ENCODE measurements at places on chromosomes 4 and X.

DNA sequence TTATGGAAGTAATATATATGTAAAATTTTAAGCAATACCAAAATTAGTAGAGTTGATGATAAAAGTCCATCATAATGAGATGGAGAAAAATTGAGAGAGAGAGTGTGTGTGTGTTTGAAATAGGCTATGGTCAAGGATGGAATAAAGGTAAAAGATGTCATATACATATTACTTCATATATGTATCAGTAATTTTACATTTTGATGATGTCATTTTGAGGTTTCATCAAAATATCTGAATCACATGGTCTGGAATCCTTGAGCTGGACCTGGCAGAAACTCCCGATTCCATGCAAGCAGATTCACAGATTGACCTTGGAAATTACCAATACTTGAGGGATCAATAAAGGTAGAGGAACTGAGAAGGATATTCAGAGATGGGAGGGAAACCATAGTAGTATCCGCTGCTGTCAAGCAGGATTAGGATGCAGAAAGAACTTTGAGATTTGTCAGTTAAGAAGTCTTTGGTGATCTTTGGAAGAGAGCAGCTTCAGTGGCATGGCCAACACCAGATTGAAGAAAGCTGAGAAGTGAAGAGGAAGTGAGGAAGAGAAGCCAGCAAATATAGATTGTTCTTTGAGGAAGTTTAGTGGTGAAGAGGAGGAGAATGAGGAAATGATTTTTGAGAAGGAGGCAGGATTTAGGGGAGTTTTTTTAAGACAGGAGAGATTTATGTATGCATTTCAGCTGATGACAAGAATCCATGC lies 21.5 kb downstream of the DNAAF6 start:
- no peak for DNase-seq

- DNase-seq: no peak
Measured at GRCh38 chrX:34275699-34276098, 143.6 kb upstream of the FAM47A start.

GRCh38 chr4:26263165-26263564 lies 57.6 kb upstream of the RBPJ start:
- DNase-seq: no peak

- no peak for DNase-seq
Measured at GRCh38 chrX:136159611-136160025, 12.3 kb downstream of the FHL1 start.

GRCh38 chr4:68342134-68342533 lies 7.8 kb downstream of the YTHDC1 start:
- no peak for DNase-seq

DNA sequence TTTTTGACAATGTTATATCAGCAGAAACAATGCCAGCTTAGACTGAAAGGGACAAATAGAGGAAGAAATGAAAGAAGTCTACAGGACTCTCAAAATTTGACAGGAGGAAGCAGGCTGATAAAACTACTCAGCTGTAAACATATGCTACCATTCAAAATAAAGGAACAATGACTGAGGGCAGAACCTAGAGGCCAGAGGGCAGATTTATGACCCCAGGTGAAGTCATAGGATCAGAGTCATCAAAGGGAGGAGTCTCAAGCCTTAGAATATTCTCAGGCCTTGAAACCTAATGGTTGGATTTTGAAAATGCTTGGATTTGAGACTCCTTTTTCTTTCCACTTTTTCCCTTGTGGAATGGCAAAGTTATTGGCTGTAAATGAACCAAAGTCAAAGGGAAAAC lies 17.0 kb upstream of the SYTL5 start:
- DNase-seq: no peak

- no peak for DNase-seq
Measured at GRCh38 chrX:33741807-33742206, 390.3 kb downstream of the FAM47A start.

GRCh38 chr4:169225058-169225751 lies 45.6 kb downstream of the SH3RF1 start:
- DNase-seq: no peak

DNA sequence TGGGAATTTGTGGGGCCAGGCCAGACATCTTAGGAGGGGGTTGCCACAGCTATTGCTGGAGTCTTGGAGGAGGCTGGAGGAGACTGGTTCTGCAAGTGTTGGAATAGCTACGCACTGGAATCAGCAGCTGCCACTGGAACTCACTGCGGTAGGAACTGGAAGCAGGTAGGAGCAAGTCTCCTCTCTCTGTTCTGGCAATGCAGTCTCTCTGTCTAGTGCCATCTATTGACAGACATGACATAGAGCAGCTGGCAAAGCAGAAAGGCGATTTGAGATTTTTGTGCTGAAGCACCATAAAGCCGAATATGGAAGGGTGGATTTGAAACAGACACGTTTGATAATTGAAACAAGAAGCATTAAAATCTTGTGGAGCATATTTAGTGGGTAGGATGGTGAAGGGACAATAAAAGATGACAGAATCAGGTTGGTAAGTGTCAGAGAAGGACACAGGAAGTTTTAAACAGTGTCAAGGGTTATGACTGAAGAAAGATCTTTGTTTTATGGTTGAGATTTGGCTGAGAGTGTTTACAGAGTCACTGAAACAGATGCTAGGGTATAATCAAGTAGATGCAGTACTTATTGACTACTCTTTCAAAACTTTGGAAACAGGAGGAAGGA lies 23.5 kb upstream of the SYNPO2 start:
- no peak for DNase-seq

DNA sequence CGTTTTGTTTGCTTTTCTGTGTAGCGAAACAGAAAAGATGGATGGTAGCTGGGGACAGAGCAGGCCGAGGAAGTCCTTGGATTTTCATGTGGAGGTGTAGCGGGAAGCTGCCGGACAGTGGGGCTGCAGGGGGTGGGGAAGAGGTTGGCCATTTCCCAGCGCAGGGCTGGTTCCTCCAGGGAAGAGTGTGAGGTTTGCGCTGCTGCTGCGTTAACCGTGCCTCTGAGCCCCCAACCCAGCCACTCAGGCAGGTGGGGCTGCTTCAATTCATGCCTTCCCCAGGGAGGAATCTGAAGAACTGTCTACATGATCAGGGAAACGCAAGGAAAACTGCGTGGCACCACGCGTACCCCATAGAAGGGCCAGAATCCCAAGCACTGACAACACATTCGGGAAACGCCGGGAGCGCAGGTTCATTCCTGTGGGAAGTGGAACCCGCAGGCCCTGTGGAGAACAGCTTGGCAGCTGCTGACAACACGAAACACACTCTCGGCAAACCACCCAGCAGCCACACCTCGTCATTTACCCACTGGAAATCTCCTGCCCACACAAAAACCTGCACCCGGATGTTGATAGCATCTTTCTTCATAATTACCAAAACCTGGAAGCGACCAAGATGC lies 57.7 kb downstream of the PCGF3 start:
- DNase-seq: no peak

Data from stimulated activated CD8-positive, alpha-beta memory T cell treated with anti-CD3 and anti-CD28 coated beads, Interleukin-7, amount 100 ng/mL, for 1 hour (primary cell).